Stimulated activated CD8-positive, alpha-beta memory T cell treated with anti-CD3 and anti-CD28 coated beads, Interleukin-4, amount 100 ng/mL, for 1 hour (primary cell): ENCODE measurements at places on chromosomes 2 and 18.

DNA sequence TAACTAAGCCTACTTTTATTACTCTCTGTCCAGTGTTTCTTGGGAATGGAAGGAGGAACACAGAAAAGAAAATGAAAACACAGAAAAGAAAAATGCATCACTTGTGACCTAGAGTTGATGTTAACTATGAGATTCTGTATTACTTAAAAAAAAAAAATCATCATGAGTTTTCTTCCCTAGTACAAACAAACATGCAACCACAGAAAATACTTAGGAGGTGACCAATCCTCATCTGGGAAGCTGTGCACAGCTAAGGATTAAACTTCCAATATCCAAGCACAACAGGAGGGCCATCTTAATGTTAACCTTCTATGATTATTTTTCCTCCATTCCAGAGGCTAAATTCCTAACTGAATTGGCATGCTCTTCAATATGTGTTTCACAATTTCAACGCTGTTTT, 1140.4 kb downstream of the LRP1B start:
- DNase-seq, result no peak

DNA sequence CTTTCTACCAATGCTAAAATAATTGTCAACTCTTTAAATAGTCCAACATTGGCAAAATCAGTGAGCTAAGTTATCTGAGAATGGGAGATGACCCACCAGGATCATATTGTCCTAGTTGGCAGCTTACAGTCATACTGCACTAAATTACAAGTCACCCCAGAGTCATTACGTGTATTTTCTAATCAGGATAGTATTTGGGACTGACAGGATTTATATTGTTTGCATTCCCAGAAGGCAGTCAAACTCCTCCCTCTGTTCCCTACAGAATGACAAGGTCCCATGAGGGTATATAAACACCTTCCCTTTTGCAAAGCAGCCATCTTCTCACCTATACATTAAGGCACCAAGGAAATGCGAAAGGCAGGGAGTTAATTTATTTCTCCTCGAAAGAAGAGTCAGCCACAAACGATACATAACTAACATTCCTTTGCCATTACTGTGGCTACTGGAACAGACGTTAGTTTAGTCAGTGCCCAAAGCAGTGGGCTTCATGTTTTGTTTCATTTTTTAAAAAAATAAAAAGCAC, 125.3 kb downstream of the ANTXR1 start:
- DNase-seq, result no peak

GRCh38 chr18:59268721-59269562, 4.3 kb downstream of the RAX start:
- no peak for DNase-seq

DNA sequence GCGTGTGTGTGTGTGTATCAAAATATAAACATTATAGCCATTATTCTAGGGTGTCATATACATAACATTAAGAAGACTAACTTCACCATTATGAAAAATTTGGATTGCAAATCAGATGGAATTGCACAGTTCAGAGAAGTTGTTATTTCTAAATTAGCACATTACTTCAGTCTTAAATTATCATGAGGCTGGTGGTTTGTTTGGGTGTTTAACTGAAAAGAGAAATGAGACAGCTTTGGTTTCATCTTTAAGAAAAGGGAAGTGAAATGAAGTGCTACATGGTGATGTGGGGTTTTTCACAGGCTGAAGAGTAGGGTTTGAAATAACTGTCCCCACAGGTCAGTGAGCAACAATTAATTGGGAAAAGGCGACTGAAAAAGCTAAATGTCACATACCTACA, 161.2 kb upstream of the XIRP2 start:
- DNase-seq, result no peak

- no peak for DNase-seq
Observed at GRCh38 chr2:17643031-17643615, 102.6 kb downstream of the VSNL1 start.

DNA sequence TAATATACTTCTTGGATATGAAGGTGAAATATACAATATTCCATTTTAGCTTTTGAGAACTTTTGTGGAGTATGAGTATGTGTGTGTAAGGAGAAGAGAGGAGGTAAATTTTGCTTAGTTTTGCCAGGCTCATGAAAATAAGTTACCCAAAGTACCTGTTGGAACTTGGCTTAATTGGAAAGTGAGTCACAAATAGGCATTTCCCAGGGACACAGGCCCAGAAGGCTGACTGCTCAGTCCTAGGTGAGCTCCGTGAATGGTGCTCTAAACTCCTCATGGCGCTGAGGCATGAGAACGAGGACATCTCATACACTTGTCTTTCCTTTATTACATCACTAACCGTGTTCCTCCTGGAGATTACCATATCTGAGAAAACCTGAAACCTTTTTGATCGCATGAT, 148.5 kb upstream of the RAB12 start:
- DNase-seq, result no peak

DNA sequence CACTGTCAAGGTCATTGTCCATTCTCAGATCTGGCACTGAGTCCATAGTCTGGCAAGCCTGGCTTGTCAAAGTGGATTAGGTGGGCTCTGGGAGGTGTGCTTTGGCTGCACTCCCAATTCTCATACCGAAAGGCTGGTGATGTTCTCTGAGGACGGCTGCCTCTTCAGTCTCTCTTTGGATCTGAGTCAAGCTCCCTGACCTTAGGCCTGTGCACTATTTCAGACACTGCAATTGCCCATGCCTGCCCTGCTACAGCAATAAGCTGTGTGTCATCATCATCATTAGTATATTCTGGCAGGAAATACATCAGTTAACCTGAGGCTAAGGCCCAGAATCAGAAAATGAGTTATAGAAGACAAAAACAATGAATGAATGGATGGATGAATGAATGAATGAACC, 1.6 kb upstream of the SLC5A7 start:
- DNase-seq, result no peak

GRCh38 chr2:196195302-196195701, 23.9 kb upstream of the STK17B start:
- no peak for DNase-seq

GRCh38 chr18:3449512-3450011, 410 bp upstream of the TGIF1 start:
- peak; percentile 49 for DNase-seq

- no peak for DNase-seq
Observed at GRCh38 chr2:222656526-222657446, 894 bp upstream of the FARSB start.

- DNase-seq, result no peak
Observed at GRCh38 chr2:29074411-29074810, at the start of gene PCARE. Gene PCARE (minus strand): TSS chr2:29074523. CDS start chr2:29074261, 262 bp downstream.

GRCh38 chr2:184644685-184645084, 46.4 kb downstream of the ZNF804A start:
- DNase-seq, result no peak

- no peak for DNase-seq
Observed at GRCh38 chr2:174787487-174788205, 23.4 kb upstream of the CHRNA1 start.

GRCh38 chr2:43194121-43194869, 32.1 kb downstream of the ZFP36L2 start:
- no peak for DNase-seq

DNA sequence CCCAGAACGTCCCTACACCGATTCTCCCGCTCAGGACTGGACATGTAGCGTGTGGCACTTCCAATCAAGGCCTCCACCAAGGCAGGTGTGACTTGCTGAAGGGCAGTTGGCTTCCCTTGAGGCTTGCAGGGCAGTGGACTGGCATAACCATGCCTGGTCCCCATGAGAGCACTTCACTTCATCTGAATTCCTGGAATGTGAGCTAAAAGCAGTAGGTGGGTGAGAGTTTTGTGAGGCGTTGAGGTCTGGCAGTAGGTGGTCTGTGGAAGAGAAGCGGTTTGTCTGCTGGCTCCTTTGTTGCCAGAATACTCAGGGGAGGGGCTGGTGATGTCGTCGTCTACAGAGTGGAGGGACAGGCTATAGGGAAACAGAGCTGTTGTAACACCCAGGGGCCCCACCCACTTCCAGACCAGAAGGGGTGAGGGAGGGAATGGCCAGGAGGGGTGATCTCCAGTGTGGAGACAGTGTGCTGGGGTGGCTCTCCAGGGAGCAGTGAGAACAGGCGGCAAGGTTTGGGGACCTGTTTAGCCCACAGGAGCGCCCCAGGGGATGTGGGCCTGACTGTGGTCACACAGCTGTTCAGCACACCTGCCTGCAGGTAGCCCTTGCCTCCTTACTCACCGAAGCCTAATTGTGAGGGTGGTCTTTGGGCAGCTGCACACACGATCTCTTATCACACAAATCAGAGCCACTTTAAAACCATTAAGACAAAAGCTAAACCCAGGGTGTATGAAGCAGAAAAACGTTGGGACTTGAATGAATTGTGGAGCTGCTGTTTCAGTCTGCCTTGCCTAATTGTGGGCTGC, 21.5 kb upstream of the ALKAL2 start:
- no peak for DNase-seq

DNA sequence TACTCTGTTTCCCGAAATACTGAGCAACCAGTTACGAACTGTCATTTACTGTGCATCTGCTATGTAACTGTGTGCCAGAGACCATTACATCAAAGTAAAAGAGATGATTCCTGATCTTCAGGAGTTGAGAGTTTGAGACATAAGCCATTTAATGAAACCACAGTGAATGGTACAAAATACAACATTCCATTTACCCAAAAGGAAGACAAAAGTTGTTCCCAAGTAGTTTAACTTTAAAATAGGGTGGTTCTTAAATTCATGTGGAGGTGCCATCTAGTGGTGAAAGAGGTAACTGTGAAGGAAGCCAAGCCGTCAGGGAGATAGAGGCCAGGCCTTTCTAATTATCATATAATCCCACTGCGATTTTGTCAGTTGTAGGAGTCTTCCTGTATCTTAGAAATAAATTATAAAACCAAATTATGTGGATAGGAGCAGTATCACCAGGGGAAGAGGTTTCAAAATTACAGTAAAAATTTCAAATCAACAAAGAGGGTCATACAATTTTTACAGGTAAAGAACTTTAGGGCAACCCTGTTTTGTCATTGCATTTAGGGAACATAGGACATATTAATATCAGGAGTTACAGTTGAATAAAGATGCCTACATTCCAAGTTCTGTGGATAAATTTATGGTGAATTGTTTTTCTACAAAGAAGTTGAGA, 67.7 kb downstream of the EPAS1 start:
- DNase-seq, result no peak

GRCh38 chr2:63654959-63655358, 66.2 kb downstream of the MDH1 start:
- no peak for DNase-seq

GRCh38 chr18:8977166-8977565, 125.3 kb upstream of the NDUFV2 start:
- DNase-seq, result no peak

- DNase-seq, result no peak
Observed at GRCh38 chr2:55164534-55165480, 67.3 kb downstream of the CLHC1 start.

DNA sequence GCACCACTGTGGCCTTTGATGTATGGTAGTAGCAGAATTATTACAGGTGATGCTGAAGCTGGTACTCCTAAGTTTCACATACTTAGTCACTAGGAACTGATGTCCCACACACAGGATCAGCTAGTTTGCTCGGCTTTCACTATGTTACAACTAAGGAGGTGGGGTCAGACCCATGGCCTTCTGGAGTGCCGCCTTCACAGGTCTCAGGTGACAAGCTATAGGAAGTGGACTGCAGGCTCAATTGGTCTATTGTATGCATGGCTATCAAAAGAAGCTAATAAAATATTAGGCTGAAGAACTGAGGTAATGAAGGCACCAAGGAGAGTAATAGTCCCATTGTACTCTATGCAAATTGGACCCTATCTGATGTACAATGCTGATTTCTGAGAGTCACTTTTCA, 170.6 kb downstream of the DLGAP1 start:
- DNase-seq, result no peak

GRCh38 chr2:40355451-40355850, 96.4 kb downstream of the SLC8A1 start:
- no peak for DNase-seq

DNA sequence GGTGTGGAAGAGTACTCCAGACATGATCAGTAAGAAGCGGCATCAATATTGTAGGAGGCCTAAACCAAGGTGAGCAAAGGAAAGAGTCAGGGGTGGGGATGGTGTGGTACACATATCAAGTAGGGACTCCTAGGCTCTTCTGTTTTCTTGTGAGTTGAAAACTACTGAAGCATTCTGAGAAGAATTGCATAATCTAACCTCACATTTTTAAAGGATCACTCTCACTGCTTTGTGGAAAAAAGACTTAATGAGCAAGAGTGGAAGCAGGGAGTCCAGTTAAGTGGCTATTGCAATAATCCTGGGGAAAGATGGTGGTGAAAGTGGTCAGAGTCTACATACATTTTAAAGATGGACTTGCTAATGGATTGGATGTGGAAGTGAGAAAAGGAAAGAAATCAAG, 899.5 kb upstream of the FAM98A start:
- DNase-seq, result no peak

- DNase-seq, result no peak
Observed at GRCh38 chr2:29079887-29080286, 5.6 kb upstream of the PCARE start.
